ENCODE measurements at places on chromosomes 11 and 22. TPM values are rescaled to one million over a fixed set of nuclear protein-coding genes. Genes with fewer than 3 reads are reported as not detected.

DNA sequence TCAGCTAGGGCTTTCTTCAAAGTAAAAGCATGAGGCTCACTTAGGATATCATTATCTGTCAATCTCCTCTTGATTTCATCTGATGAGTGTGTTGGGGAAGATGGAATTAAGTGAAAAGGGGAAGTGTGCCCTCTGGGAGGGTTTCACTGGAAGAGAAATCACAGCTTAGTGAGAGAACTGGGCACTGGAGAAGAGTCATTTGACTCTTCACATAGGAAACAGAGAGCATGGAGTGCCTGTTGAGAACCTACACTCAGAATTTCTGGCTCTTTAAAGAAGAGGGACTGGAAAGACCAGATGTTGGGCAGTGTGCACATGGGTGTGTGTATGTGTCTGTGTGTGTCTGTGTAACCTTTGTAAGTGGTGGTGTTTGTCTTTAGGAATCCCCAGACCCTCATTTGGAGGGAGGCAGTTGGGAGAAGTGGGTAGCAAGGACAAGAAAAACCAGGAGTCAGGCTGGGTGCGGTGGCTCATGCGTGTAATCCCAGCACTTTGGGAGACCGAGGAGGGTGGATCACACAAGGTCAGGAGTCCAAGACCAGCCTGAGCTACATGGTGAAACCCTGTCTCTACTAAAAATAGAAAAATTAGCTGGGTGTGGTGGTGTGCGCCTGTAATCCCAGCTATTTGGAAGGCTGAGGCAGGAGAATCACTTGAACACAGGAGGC, 10.0 kb downstream of the STX3 start:
- no peak for DNase-seq

DNA sequence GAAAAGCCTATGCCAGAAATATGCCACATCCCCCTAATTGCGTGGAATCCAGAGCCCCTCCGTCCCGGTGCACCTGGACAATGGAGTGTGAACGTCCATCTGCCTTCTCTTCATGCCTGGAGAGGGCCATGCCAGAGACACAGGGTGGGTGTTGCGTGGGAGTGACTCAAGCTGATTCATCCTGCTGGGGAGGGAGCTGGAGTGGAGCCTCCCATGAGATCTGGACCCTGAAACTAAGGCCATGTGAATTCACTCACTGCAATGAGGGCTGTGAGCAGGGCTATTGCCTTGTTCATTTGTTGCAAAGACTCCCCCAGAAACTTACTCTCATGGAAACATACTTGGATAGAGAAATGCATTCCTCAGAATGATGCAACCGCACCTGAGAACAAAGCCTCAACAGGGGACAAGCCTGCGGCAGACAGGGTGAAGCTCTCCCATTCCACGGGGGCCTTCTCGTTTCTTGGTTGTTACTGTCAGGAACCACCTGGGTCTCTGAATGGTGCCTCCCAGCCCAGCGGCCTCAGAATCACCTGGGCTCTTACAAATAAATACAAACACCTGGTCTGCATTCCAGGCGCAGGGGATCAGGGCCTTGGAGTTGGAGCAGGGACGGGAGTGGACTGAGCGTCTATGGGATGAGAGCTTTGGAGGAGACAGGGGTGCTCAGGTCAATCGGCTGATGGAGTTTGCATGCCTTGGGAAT, 1031.2 kb downstream of the BRD1 start:
- no peak for DNase-seq

DNA sequence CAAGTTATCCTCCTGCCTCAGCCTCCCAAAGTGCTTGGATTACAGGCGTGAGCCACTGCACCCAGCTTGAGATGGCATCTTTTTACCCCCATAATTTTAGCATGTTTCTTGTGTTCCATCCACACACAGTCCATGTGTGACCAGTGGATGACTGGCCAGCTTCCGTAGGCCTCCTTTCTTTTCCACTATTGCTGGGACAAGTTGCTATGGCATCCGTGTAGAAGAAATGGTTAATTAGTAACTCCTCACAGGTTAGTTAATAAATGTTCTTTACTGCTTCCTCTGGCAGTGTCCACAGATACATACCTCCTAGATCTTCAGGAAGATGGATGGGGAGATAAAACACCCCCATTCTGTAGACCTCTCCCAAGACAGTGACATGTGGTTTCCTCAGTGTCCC, 154.3 kb upstream of the RASSF10 start:
- no peak for DNase-seq

DNA sequence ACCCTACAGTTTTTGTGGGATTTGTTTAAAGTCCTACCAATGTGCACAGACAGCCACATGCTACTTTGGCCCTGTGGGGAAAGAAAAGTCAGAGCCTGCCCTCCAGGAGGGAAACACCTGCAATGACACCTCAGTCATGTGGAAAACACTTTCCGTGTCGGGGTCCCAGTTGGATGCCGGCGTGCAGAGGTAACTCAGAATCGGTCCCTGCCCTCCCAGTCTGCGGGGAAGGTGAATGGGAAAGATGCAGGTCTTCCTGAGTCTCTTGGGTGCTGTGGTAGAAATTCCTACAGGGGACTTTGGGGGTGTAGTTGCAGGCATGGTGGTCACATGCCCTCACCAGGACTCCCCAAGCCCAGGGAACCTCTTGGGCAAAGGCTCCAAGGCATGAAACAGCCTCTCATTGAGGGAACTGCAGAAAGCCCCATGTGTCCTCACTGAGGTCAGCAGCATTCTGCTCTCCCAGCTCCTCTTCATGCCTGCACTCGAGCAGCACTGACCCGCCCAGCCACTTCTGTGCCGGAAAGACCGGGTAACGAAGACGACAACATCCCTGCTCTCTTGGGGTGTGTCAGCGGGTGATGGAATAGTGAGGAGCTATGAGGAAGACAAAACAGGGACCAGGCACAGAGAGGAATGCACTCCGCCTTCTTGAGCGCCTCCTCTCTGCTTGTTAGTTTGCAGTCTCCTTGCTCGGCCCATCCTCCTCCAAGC, 4.7 kb downstream of the RIBC2 start:
- DNase-seq, result no peak

- no peak for DNase-seq
Measured at GRCh38 chr11:46383974-46384701, 2.7 kb downstream of the MDK start.

DNA sequence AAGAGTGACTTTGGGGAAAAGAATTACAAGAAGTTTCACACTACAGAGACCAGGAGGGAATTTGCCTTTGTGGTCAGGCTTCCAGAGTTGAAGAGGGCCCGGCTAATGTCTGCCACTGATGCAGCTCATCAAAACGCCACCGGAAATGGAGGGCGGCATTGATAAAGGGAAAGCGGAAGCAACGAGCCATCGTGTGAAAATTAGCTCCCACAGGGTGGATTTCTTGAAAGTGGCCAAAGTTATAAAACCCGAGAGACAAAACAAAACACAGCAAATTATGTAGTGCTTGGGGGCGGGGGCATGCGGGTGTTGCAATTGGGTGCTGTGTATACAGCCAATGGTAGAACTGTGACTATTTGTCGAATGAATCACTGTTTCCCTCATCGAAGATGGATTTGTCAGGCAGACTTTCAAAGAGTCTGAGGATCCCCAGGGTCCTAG, 113.0 kb downstream of the ADAMTS15 start:
- no peak for DNase-seq

DNA sequence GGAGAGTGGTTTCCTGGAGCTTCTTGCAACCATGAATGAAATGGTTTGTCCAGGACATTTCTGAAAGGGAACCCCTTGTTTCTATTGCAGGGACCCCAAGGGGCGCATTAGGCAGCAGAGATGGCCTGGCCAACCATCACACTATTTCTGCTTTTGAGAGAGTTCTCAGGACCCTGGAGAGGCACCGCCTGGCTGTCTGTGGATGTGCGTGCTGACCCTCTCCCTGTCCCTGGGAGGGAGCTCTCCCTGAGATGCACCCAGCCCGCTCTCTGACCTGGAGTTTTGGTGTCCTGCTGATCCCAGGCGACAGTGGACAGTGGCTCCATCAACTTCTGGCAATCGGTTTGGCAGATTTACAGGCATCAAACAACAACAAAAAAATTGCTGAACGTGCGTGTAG, 80.3 kb upstream of the SLC22A12 start:
- no peak for DNase-seq

The F2 gene
- not detected for total RNA-seq
